ENCODE measurements at places on chromosomes 7 and 10.

GRCh38 chr7:78499283-78499682 is 700.7 kb downstream of the PHTF2 start:
- DNase-seq: no peak

DNA sequence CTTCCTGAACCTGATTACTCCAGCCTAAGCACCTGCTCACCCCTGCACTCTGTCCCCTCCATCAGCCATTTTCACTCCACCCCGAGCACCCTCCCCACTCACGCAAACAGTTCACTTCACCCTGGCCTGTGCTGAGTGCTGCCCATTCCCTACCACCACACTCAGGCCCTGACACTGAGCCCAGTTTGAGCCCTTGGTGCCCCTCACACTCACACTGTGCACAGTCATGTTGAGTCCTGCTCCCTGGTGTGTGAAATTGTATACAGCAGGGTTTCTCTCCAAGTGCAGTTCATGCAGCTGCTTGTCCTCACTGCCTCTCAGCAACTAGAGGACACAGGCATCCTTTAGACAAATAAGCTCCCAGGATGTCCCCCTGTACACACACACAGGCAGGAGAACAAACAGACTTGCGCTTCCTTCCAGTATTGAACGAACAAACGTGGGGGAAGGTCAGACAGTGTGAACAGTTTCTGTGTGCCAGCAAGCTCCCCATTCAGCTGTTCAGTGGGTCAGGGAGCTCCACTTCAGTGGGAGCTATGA is 6.8 kb downstream of the MYO1G start:
- no peak for DNase-seq

DNA sequence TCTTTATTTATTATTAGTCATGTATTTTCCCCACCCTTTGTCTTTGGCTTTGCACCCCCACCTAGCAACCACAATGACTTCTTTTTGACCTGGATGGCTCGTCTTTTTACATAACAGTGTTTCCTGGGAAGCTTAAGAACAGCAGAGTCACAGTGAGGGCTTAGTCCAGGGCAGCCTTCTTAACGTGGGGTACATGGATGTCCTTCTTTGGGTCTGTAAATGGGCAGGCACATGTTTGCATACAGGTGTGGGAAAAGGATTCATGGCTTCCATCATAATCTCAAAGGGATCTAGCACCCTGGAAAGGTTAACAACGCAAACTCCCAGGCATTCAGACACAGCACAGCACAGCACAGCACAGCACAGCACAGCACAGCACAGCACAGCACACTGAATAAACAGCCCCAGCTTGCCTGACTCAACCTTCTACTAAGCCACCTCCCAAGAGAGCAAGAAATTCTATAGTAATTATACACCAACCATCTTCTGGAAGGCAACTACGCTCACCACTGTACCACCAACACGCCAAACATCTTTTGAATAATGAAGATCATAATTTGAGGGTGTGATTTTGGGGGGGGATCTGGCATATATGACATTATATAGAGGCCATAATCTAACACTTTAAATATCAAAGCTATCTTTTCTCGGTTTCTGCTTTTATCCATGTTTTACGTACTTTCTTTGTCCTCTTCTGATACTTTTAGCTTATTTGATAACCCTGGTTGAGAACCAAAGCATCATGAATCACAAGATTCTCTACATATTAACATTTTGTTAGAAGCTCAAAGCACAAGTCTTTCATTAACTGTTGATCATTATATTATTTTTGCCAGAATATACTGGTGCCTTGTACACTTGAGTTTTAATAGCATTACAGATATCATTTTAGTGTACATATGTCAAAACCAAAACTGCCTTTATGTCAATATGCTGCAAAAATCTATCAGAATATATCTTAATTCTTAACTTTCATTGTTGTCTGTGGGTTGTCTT is 177.2 kb upstream of the KLF14 start:
- no peak for DNase-seq

- no peak for DNase-seq
These were observed 33.8 kb upstream of the FIS1 start for GRCh38 chr7:101278461-101279292.

GRCh38 chr7:149125189-149125862 is 798 bp downstream of the ZNF425 start:
- DNase-seq: no peak

GRCh38 chr10:102542800-102543418 is 39.1 kb downstream of the SUFU start:
- no peak for DNase-seq

DNA sequence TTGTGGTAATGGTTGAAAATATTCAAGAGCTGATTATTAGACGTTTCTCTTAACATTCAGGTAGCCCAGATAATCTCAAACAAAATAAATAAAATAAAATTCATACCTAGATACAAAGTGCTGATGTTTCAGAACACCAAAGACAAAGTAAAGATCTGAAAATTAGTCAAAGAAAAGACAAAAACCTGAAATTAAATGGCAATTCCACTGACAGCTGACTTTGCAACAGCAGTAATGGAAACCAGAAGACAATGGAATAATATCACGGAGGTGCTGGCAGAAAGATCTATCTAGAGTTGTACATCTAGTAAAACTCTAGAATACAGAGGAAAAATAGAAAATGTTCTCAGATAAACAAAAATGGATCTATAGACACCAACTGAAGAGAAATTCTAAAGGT is 58.0 kb upstream of the IKZF1 start:
- DNase-seq: no peak

- no peak for DNase-seq
These were observed 14.5 kb downstream of the ADK start for GRCh38 chr10:74165530-74165901.
